Transverse colon (tissue), 4 donors: ENCODE measurements at places on chromosomes 12 and 14. TPM values are rescaled to one million over a fixed set of nuclear protein-coding genes. Genes with fewer than 3 reads are reported as not detected.

- DNase-seq = no peak
Measured at GRCh38 chr12:70590549-70591226, 46.5 kb downstream of the PTPRB start.

Gene NRXN3
- total RNA-seq = 4.1 TPM

DNA sequence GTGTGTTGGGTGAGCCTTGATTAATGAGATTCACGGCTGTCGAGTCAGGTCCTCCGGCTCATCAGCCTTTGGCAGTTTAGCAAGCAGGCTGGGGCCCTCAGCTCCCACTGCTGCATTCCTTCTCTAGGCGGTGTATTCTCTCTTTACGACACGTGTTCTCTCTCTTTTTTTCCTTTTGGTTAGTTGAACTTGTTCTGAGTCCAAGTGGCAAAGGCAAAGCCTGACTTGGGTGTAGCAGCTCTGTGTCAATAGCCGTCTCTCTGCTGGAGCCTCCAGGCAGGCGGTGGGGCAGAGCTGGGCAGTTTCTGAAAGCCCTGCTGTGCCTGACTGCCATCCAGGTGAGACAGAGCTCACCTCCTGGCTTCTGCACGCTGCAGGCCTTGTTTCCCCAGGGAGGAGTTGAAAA is 46.6 kb downstream of the SUSD6 start:
- peak; percentile 72 for DNase-seq

- no peak for DNase-seq
Measured at GRCh38 chr12:115623764-115624334, 653.6 kb downstream of the MED13L start.

Gene RPL36AL
- 22.8 TPM for total RNA-seq

GRCh38 chr14:37179896-37180502 is 7.6 kb upstream of the SLC25A21 start:
- DNase-seq = no peak

DNA sequence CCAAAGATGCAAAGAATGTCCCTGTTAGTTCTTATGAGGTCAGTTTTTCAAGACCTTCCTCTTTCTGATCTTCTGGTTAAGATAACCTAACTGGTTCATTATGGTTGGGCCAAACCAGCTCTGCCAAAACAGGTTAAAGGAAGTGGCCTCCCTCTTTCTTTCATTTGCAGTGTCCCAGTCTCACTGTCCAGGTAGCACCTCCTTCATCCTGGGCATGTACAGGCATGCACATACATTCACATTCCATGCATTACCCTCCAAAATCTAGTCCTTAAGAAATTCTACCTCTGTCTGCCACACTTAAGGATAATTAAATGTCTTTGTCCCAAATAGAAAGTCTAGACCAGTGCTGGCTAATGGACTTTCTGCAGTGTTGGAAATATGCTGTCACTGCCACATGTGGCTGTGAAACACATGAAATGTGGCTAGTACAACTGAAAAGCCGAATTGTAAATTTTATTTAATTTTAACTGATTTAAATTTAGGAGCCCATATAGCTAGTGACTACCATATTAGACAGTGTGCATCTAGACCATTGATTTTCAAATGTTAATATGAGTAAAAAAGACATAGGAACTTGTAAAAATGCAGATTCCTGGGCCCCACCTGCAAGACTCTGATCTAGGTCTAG is 169.3 kb downstream of the PCNX1 start:
- DNase-seq = no peak

- no peak for DNase-seq
Measured at GRCh38 chr12:84135586-84136279, 776.9 kb downstream of the SLC6A15 start.

DNA sequence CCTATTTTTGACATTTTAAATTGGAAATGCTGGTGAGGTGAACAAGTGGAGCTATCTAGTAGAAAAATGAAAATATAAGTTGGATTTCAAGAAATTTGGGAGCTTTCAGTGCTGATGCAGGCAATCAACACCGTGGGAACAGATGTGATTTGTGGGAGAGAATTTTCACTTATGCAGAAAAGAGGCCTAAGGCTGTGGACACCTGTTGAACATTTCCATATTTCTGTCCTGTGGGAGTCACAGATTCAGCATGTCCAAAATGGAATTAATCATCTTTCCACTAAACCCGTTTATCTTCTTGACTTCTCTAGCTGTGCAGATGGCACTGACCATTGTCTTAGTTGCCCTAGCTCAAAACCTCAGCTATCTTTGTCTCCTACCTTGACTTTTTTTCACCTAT is 2.5 kb upstream of the GPATCH2L start:
- no peak for DNase-seq

DNA sequence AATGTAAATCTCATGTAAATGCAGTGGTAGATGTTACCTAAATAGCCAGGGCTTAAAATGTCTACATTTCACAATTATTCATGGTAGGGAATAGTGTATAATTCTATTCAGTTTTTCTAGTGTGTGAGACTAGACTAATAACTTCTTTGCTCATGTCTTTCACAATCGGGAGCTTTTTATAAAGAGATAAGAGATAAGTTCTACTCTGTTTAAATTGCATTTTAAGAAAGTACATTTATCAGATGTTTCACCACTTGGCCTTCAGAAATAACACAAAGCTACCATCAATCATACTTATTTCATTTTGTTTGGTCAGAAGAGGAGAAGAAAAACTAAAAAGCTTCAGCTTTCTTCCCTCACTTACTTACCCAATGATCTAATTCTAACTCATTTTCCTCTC is 725.5 kb upstream of the FLRT2 start:
- no peak for DNase-seq

GRCh38 chr12:112815589-112816321 is 24.2 kb downstream of the RPH3A start:
- DNase-seq = no peak

DNA sequence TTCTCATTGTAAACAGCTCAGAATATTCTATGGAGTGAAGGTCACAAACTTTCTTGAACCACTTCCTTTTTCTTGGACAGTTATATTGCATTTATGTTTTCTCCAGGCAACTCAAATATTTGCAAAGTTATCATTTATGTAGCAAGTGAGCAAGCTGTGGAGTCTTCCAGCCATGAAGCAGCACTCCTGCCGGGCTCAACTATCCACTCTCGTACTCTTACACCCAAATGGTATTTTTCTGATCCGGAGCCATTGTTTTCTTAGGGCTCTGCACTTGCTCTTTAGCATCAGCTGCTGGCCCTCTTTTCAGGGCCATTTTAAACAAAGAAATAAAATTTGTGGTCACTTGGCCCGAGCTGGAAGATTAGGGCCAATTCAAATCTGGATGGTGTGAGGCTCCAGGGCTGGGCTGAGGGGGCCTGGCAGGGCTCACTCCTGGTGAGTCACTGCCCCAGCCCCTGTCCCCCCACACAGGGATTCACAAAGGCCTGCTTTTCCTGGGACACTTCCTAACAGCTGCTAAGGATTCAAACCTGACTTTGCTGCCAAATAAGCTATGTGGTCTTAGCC is 19.7 kb downstream of the SYNE3 start:
- no peak for DNase-seq

DNA sequence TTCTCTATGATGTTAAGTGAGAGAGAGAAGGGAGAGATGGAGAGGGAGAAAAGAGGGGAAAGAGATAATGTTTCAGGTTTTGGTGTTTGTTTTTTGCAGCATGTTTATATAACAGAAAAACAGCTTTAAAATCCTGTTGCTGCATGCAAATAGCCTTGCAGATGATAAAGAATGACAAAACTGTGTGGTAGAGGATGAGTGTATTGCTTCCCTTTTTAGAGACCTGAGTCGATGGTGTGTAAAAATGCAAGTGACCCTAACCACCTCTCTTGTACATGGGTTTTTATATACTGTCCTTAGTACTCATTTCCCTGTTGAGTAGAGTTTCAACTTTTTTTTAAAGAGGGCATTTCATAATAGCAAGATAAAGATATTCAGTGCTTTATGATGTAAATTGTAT is 249.1 kb downstream of the AKAP6 start:
- no peak for DNase-seq

GRCh38 chr12:66603461-66603860 is 75.4 kb downstream of the GRIP1 start:
- no peak for DNase-seq

Gene FLRT2
- 7.0 TPM for total RNA-seq

GRCh38 chr14:105368032-105368417 is 30.3 kb upstream of the TEX22 start:
- DNase-seq = no peak

DNA sequence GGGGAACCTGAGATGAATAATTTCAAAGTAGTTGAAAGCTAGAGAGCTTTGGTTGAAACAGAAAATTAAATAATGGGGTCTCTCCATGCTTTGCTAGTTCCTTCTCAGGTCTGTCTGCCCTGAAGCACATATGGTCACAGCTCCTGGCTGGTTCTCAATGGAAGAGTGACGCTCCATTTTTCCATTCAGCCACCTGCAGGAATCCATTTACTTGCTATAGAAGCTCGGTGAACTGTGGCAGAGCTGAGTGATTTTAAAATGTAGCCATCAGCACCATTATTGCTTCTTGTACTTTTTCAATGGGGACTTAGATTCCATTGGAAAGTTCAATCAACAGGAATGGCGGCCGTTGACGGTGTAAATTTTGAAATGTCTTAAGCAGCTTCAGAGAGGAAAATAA is 525.2 kb downstream of the GLT1D1 start:
- DNase-seq = no peak

DNA sequence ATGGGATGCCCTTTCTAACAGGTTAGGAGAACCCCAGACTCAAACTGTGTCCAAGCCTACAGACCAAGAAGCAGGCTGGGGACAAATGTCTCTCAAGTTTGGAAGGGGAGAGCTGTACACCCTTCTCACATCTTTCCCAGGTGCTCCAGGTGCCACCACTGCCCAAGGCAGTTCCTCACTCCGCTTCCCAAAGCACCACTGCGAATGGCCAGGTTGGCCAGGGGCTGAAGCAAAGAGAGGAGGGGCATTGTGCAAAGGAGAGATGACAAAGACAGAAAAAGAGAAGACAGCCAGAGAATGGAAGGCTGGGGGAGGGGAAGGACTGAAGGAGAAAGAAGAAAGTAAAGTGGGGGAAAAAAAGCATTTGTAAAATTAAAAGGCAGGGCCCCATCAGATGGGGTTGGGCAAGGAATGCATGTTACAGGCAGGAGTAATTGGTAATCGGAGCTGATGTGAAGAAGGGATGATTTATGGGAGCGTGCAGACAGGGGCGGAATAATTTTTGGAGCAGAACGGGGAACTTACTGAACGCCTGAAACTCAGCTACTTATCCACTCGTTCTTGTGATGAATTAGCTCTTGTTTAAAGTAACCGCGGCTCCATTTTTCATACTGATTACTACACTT is 165.8 kb downstream of the ESRRB start:
- DNase-seq = no peak

Gene KLRC3
- not detected for total RNA-seq
